Type B pancreatic cell (in vitro differentiated cells): ENCODE measurements at places on chromosomes 16 and 17.

GRCh38 chr17:43814714-43815113 lies 18.2 kb downstream of the MPP3 start:
- no peak for DNase-seq

DNA sequence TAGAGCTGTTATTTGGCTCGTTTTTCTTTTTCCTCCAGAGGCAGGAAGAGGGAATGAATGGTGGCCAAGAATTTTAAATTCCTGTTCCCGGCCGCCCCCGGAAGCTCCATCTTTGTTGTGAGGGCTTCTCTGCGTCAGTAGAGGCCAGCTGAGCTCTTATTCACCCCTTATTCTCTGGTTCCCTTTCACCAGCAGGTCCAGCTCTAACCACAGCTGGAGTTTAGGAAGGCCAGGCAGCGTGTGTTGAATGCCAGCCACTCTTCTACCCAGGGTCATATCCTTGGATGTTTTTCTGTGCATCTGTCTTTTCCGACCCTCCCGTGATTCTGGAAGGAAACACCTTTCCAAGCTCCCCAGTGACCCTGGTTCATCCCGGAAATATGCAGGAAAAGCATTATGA lies 570.5 kb downstream of the WWOX start:
- DNase-seq: no peak

DNA sequence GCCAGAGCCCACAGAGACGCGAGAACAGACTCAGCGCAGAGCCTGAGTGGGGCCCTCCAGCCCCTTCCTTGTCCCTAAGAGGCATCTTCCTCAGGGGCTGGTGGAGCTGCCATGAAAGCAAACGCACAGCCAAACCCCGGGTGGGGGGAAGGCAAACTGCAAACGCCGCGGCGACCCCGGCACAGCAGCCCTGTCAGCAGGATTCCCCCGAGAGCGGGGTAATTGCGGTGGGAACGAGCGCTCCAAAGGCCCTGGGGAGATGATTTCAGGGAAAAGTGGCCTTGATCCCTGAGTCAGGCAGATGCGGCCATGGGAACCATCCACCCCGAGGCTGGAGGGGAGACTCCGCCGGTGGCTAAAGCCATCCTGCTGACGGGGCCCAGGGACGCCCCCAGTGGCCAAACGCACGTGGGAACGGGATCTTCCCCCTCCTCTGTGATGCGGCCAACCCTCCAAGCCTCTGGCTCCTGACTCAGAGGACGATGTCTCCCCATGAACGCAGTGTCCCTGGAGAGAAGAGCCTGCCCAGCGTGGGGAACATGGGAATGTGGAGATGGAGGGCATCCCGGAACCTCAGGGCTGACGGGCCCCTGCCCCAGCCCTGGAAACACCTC lies 25.1 kb downstream of the SLC7A5 start:
- DNase-seq: no peak

DNA sequence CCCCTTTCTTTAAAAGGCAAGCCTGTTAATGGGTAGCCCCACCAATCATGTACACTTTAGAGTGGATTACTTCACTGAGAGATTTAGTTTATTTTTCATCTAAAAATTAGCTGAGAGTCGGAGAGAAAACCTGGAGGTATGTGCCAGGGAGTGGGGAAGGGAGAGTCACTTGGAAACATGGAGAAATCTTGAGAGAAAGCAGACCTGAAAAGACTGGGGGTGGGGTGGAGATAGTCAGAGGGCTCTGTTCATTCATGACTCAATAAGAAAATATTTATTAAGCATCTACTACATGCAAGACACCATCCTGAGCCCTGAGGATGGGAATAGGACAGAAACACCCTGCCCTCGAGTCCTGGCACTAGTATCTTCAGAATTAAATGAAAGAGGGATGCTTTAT lies 27.4 kb upstream of the RCVRN start:
- DNase-seq: no peak

DNA sequence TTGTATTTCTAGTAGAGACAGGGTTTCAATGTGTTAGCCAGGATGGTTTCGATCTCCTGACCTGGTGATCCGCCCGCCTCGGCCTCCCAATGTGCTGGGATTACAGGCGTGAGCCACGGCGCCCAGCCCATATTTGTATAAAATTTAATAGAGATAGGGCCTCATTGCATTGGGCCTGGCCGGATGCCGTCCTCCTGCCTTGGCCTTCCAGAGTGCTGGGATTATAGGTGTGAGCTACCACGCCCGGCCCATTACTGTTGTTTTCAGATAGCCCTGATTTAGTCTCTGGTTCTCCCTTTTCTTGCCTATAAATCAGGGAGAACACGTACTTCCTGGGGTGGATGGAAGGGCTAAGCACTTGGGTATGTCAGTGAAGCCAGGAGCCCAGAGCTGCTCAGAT lies 3.5 kb downstream of the DEF8 start:
- DNase-seq: no peak

DNA sequence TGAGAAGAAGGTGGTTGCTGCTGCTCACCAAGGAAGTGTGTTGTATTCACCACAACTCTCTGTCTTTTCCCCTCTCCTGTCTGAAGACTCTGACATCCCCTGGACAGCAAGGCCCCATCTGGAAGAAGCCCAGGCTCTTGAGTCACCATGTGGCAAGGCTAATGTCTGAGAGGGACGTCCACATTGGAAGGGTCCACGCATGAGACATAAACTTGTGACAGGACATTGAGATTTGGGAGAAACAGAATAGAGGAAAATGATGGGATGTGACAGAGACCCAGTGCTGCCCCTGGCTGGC lies 176.5 kb downstream of the IRF8 start:
- DNase-seq: no peak

DNA sequence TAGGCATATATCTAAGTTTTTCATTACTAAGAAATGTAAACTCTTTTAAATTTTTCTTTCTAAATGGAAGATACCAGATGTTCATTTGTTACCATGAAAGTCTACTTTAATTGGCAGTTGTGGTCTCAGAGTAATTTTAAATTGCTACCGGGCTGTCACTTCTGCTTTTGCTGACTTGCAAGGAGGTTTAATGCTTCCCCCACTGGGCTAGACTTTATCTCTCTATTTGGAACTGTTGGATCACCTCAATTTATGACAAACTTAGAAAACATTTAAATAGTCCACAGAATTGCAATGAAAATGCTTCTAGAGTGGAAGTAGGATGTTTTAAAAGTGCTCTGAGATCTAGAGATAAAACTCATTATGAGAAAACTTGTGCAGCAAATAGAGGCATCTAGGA lies 479.8 kb upstream of the GOT2 start:
- DNase-seq: no peak

DNA sequence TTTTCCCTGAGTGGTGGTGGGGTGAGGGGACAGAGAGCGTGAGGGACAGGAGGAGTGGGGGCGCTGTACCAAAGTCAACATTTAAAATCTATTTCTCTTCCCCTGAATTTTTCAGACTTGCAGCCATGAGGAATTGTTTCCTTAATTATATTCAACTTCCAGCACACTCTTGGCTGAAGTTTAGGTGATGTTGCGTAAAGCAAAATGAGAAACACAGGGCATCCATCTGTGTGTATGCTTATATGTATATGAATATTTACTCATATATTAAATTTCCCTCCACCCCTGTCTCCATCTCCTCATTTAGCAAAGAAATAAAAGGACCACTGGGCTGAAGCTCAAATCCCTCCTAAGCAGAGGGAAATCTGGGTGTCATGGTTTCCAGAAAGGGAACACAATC lies 218.1 kb downstream of the XYLT1 start:
- no peak for DNase-seq

DNA sequence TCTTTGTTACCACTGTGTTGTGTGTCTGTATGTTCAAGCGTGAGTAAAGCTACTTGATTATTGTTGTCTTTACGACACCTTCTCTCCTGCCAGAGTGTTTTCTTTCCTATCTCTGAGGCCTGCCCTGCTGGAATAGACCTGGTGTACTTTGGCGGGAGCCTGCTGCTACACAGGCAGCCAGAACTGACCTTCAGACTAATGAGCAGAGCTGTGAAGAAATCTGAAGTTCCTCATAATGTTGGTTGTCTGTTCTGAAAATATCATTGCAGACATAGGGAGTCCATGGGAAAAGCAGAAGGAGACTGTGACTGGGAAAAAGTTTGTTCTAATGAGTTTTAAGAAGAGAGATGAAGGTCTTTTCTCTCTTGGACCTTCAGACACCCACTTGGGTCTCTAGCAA lies 9.8 kb downstream of the RHOT1 start:
- no peak for DNase-seq

GRCh38 chr17:83161298-83162034 lies 82.1 kb downstream of the METRNL start:
- peak; percentile 52 for DNase-seq
